ENCODE measurements at places on chromosomes 13 and 19.
A peak's percentile ranks its signal among the peaks of the same experiment; 100 is the strongest.

DNA sequence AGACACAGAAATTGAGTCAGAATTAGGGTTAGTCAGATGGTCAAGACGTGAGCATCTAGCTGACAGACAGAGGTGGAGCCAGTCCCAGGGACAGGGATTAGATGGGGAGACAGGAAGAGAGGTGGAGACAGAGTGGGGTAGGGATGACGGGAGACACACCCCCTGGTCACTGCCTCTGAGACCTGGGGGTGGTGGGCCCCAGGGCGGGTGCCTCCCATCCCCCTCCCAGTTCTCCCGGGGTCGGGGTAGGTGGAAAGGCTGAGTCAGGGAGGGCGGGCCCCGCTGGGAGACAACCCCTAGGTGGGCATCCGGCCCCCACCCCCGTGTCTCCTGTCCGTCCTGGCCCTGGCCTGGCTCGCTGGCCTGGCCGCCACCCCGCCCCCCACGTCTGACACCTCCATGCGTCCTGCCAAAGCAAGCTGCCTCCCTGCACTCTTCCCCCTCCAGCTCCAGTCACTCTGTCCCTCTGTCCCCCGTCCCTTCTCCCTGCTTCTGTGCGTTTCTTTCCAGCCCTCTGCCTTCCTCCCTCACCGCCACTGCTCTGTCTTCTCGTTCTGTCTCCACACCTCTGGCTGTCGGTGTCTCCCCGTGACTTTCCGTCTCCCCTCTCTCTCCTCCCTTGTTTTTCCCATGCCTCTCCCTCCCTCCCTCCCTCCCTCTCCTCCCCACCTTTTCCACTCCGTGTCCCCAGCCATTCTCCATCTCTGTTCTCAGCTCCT lies 15.1 kb downstream of the CCDC97 start:
- peaks cover 66% of the 10 kb centered on the region for H3K4me1 ChIP-seq
- H3K27ac ChIP-seq: peak overlapping the region; percentile 91

DNA sequence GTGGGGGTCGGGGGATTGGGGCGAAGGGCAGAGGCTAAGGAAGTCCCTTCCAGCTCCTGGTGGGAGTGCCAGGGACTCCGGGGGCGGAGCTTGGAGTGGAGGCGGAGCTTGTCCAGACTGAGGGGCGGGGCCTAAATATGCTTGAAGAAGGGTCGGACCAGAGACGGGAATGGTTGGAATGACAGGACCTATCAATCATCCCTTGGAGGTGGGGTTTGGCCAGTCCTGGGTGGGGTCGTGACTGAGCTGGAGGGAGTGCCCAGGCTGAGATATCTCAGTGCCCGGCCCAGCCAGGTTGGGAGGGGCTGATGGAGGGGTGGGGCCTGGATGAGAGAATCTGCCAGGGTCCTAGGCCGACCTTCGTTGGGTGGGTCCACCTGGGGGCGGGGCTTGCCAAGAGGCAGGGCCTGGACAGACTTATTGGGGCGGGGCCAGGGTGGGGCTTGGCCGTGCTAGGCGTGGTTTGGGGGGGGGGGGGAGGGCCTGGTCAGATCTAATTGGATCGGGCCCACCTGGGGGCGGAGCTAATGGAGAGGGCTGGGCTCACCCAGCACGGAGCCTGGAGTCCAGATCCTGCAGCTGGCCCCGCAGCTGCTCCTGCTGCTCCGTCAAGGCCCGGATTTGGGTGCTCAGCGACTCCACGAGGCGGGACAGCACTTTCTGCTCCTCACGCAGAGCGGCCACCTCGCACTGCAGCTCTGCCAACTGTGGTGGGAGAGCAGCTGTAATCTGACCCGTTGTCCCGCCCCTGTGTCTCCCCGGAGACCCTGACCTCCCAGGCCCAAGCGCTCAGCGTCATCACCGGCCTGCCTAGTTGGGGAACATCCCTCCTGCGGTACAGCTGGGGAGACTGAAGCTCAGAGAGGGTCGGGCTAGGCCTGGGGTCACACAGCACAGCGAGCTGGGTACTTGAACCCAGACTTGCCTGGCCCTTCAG lies 2.6 kb upstream of the WIZ start:
- peak overlapping the region; percentile 38 for H3K4me3 ChIP-seq
- H3K27ac ChIP-seq: peak overlapping the region; percentile 85
- peaks cover 10% of the 10 kb centered on the region for H3K4me1 ChIP-seq
- H3K27me3 ChIP-seq: peaks cover 17% of the 10 kb centered on the region
- peak; percentile 96 for DNase-seq

DNA sequence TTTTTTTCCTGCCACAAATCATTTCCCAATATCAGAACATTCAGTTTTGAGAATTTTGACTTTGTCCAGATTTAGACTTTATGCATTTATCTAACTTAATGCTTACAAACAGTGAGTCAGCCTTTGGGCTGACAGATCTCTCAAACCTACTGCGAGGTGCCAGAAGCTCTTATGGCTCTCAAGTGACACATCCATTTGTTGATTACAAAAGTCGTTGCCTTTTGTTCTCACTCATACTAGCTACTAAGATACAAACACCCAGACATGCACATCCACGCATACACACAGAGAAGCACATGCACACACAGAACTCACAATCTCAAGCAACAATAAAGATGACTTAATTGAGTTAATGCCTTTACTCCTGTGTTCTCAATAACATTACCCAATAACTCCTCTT lies 1147.5 kb downstream of the DIAPH3 start:
- no peaks in the 10 kb centered on the region for H3K4me1 ChIP-seq
- no peaks in the 10 kb centered on the region for H3K27me3 ChIP-seq
- DNase-seq: no peak
- H3K36me3 ChIP-seq: no peaks in the 10 kb centered on the region
- no peak overlapping the region for H3K4me3 ChIP-seq
- no peak overlapping the region for H3K27ac ChIP-seq

GRCh38 chr19:44890366-44891015 lies 563 bp upstream of the TOMM40 start:
- H3K4me1 ChIP-seq: peaks cover 25% of the 10 kb centered on the region
- H3K27me3 ChIP-seq: no peaks in the 10 kb centered on the region
- H3K4me3 ChIP-seq: peak overlapping the region; percentile 23
- peak overlapping the region; percentile 87 for H3K27ac ChIP-seq

- H3K4me3 ChIP-seq: no peak overlapping the region
- H3K27me3 ChIP-seq: peaks cover 3% of the 10 kb centered on the region
- H3K27ac ChIP-seq: no peak overlapping the region
- DNase-seq: no peak
Measured at GRCh38 chr19:43797556-43797955, 4.7 kb downstream of the LYPD5 start.

- DNase-seq: no peak
- H3K4me3 ChIP-seq: no peak overlapping the region
- H3K4me1 ChIP-seq: no peaks in the 10 kb centered on the region
- H3K27me3 ChIP-seq: no peaks in the 10 kb centered on the region
- H3K27ac ChIP-seq: no peak overlapping the region
- no peaks in the 10 kb centered on the region for H3K36me3 ChIP-seq
Measured at GRCh38 chr19:52739576-52739975, 4.7 kb upstream of the ZNF611 start.

DNA sequence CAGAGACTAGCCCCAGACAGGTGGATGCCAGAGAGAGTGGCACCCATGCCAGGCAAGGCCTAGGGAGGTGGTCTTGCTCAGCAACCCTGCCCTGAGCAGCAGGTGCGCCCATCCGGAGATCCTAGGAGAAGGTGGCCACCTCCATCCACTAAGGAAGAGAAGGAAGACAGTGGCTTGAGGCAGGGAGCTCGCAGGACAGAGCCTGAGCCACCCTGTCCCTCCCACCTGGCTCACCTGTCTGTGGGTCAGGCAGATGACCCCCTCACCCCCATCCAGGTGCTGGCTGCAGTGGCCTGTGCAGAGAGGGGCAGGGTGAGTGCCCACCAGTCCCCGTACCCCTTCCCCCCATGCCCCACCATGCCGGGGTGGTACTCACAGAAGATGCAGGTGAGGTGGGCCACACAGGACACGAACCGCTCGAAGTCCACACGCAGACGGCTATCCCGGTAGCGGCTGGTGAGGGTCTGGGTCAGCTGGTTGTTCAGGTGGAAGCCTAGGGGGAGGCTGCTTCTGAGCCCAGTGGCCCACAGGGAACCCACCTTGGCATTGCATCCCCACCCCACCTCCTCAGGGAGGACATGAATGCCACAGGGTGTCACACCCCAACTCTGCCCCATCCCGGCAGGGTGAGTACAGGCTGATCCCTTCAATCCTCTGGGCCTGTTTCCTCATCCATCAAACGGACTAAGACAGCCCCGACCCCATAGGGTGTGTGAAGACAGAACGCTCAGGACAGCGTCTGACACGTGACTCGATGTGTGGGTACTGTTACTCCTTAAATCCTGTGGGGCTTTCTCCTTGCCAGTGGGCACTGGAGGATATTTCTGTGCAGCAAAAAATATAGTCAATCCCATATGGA lies 13.3 kb downstream of the CAPN12 start:
- H3K27ac ChIP-seq: peak overlapping the region; percentile 74
- no peaks in the 10 kb centered on the region for H3K27me3 ChIP-seq
- no peaks in the 10 kb centered on the region for H3K36me3 ChIP-seq

GRCh38 chr19:4389511-4390016 lies 10.8 kb downstream of the SH3GL1 start:
- H3K27me3 ChIP-seq: no peaks in the 10 kb centered on the region
- DNase-seq: no peak
- H3K36me3 ChIP-seq: no peaks in the 10 kb centered on the region
- H3K4me1 ChIP-seq: peaks cover 91% of the 10 kb centered on the region

DNA sequence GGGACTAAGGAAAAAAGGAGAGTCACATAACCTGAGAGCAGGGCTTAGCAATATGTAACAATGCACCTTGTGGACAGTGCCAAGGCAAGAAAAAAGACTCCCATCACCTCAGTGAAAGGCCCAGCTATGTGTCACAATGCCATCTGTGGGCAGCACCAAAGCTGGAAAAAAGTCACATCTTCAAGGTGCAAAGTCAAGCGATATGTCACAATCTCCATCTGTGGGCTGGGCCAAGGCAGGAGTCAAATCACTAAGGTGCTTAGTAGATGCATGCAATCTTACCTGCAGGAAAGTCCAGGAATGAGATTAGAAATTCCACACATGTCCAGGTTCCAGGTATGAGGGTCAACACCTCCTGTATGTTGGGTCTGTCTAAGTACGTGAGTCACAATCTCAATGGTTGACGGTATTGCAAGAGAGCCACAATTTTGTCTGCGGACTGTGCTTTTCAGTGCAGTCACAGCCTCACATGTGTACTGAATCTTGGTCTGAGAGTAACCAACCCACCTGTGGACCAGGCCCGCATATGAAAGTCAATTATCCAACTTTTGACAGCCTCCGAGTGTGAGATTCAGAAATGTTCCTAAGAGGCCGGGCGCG lies 14.8 kb upstream of the ZNF43 start:
- no peaks in the 10 kb centered on the region for H3K36me3 ChIP-seq
- DNase-seq: no peak
- no peaks in the 10 kb centered on the region for H3K4me1 ChIP-seq
- H3K27me3 ChIP-seq: no peaks in the 10 kb centered on the region
- no peak overlapping the region for H3K27ac ChIP-seq

GRCh38 chr13:87052731-87053130 lies 618.4 kb upstream of the SLITRK5 start:
- DNase-seq: no peak
- H3K27ac ChIP-seq: no peak overlapping the region
- H3K36me3 ChIP-seq: no peaks in the 10 kb centered on the region
- no peak overlapping the region for H3K4me3 ChIP-seq
- H3K27me3 ChIP-seq: no peaks in the 10 kb centered on the region
- no peaks in the 10 kb centered on the region for H3K4me1 ChIP-seq

GRCh38 chr13:29897102-29897501 lies 46.7 kb upstream of the UBL3 start:
- H3K4me3 ChIP-seq: no peak overlapping the region
- no peak overlapping the region for H3K27ac ChIP-seq
- no peaks in the 10 kb centered on the region for H3K4me1 ChIP-seq
- no peaks in the 10 kb centered on the region for H3K27me3 ChIP-seq
- no peak for DNase-seq

DNA sequence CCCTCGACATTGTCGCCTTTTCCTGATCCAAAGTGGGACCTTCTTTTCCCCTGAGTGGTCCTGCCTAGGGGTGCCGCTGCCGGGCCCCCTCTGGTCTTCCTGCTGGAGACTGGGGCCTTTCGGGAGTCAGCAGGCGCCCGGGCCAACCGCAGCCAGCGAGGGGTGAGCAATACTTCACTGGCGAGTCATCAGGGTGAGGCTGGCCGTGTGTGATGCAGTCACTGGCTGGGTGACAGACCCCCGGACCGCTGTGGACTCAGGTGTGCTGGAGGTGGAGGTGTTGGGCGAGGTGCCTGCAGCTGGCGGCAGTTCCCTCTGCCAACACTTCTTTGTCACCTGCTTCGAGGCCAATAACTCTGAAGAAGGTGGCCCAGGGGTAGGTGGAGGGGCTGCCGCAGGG lies 1.5 kb upstream of the CGB5 start:
- no peak for DNase-seq
- H3K36me3 ChIP-seq: no peaks in the 10 kb centered on the region
- H3K27me3 ChIP-seq: no peaks in the 10 kb centered on the region
- H3K4me3 ChIP-seq: no peak overlapping the region
- H3K27ac ChIP-seq: no peak overlapping the region

DNA sequence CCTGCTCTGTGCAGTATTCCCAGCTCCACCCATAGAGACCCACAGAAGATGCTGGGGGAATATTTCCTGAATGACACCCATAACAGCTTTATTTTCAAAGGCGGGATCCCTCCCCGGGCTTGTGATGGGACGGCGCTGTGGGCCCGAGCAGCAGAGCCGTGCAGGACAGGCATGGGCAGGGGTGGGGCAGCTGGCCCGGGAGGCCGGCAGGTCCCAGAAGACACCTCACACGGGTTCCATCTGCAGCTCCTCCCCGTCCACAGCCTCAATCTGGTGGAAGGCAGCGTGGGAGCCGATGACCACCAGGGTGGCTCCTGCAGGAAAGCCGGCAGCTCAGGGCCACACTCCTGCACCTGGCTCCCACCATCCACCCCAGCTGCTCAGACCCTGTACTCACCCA lies 2.5 kb downstream of the RABAC1 start:
- H3K4me1 ChIP-seq: peaks cover 14% of the 10 kb centered on the region
- peaks cover 3% of the 10 kb centered on the region for H3K36me3 ChIP-seq
- H3K27me3 ChIP-seq: no peaks in the 10 kb centered on the region
- no peak overlapping the region for H3K4me3 ChIP-seq
- DNase-seq: no peak
- H3K27ac ChIP-seq: no peak overlapping the region

GRCh38 chr13:104854007-104854406 lies 1681.5 kb downstream of the EFNB2 start:
- H3K27ac ChIP-seq: no peak overlapping the region
- no peaks in the 10 kb centered on the region for H3K36me3 ChIP-seq

GRCh38 chr19:5150902-5151741 lies 182.2 kb downstream of the KDM4B start:
- H3K27me3 ChIP-seq: no peaks in the 10 kb centered on the region
- no peak for DNase-seq
- H3K4me3 ChIP-seq: no peak overlapping the region
- peaks cover 38% of the 10 kb centered on the region for H3K36me3 ChIP-seq
- H3K27ac ChIP-seq: no peak overlapping the region

- H3K27me3 ChIP-seq: peaks cover 15% of the 10 kb centered on the region
- no peak overlapping the region for H3K4me3 ChIP-seq
- no peak for DNase-seq
- H3K36me3 ChIP-seq: no peaks in the 10 kb centered on the region
- no peak overlapping the region for H3K27ac ChIP-seq
Measured at GRCh38 chr13:113775451-113776145, 16.6 kb downstream of the TMEM255B start.

GRCh38 chr19:42433503-42434260 lies 6.5 kb upstream of the LIPE start:
- no peaks in the 10 kb centered on the region for H3K27me3 ChIP-seq
- no peak overlapping the region for H3K4me3 ChIP-seq
- H3K27ac ChIP-seq: peak overlapping the region; percentile 83

GRCh38 chr19:18086590-18087138 lies at the start of gene IL12RB1:
TSS of gene IL12RB1 (minus strand) at chr19:18086934. CDS start at chr19:18086823, 111 bp downstream.
- no peaks in the 10 kb centered on the region for H3K36me3 ChIP-seq
- DNase-seq: no peak
- no peaks in the 10 kb centered on the region for H3K27me3 ChIP-seq
- H3K4me3 ChIP-seq: peak within 1 kb of the TSS; percentile 35
- no peak within 1 kb of the TSS for H3K27ac ChIP-seq
